ENCODE measurements at places on chromosomes 11 and 22.
A peak's percentile ranks its signal among the peaks of the same experiment; 100 is the strongest.

- DNase-seq = peak; percentile 63
These were observed 32.6 kb downstream of the SHANK3 start for GRCh38 chr22:50705219-50705691.

- DNase-seq = no peak
These were observed 57.7 kb upstream of the LINC01488 start for GRCh38 chr11:69423611-69424385.

DNA sequence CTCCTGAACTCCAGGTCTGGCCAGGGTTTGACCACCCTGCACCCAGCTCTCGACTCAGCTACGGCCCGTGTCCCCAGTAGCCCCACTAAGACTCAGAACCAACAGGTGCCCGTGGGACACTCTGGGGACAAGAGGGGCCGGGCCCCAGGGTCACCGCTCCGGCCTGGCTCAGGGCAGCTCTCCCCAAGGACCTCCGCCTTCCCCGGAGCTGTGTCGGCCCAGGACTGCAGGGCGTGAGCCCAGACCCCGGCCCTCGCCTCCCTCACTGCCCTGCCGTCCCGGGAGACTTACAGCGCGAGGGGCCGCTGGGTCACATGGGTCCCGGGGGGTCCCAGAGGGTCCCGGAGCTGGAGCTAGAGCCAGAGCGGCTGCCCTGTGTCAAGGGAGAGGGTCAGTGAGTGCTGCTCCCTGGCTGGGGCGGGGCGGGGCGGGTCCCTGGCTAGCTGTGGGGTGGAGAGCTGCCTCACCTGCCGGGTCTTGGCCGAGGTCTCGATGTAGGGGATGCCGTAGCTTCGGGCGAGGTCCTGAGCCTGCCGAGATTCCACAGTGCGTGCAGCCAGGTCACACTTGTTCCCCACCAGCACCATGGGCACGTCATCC lies 2.3 kb downstream of the HRAS start:
- no peak for DNase-seq

GRCh38 chr22:46661221-46661851 lies 41.1 kb downstream of the GRAMD4 start:
- DNase-seq = peak; percentile 33

GRCh38 chr11:30260813-30261212 lies 30.0 kb downstream of the FSHB start:
- DNase-seq = no peak

DNA sequence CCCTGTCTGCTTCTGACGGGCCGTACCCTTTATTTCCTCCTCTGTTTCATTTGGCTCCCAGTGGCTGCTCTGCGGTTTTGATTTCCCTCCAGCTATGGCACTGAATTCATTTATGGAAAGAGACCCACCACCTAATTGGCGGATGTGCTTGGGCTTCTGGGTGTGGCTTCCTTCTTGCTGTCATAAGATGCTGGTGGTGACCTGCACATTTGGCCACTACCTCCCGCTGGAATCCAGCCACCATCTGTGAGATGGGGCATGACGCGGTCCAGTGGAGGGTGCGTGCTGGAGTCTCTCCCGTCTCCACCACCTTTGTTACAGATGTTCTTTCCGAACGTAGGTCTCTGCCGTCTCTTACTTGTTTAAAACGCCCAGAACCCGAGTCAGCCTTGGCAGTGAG lies 47.7 kb upstream of the FADD start:
- no peak for DNase-seq

DNA sequence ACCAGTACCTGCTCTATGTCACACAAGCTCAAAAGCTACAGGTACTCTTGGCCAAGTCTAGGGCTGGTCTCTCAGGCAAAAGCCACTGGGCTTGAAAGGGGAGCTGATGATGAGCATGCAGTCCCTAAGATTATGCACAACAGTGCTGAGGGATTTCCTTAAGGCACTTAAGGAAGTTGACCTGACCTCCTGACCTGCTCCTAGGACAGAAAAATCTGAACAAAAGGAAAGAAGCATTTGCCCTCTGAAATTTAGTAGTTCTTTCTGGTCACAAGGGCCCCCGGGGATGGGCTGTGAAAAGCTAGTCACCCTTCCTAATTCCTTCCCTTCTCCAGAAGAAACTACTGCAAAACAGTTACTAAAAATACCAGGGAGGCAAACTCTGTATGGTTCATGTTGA lies 83.6 kb upstream of the PHOX2A start:
- no peak for DNase-seq

DNA sequence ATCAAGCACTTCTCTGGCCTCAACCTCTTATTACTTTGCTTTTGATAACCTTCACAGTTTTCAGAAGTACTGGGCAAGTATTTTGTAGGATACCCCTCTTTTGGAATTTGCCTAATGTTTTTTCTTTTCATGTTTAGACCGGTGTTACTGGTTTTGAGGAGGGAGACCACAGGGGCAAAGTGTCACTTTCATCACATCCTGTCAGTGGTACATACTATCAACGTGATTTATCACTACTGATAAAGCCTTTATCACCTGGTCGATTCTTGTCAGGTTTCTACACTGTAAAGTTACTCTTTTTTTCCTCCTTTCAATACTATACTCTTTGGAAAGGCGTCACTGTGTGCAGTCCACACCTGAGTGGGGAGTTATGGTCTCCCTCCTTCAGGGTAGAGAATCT lies 26.7 kb downstream of the QSER1 start:
- DNase-seq = no peak

DNA sequence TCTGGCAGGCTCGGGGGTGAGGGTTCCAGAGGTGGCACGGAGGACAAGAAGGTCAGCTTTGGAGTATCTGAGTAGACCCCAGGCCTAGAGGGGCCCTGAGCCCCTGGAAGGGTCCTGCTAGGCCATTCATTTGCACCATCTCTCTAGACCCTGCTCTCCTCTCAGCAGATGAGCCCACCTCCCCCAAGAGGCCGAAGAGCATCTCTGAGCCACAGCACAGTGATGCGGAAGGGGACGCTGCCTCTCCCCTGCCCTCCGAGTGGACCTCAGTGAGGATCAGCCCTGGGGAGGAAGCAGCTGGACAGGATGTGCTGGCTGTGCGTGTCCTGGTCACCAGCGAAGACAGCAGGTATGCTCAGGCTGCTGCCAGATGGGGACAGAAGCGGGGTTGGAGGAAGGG lies 101.6 kb upstream of the PARVA start:
- no peak for DNase-seq

- DNase-seq = no peak
These were observed 10.3 kb downstream of the LTO1 start for GRCh38 chr11:69664901-69665300.

DNA sequence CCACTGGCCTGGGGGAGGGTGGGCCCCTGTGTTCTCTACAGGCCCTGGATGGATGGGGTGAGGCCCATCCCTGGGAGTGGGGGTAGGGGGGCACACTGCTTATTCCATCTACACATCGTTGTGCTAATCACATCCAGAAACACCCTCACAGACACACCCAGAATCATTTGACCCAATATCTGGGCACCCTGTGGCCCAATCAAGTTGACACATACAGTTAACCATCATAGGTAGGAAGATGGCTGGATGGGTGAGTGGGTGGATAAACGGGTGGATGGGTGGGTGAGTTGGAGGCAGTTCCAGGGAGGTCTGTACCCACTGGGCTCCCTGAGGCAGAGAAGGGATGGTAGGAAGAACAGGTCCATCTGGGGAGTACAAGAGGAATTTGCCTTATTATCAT lies 81.3 kb upstream of the LINC01488 start:
- DNase-seq = no peak

DNA sequence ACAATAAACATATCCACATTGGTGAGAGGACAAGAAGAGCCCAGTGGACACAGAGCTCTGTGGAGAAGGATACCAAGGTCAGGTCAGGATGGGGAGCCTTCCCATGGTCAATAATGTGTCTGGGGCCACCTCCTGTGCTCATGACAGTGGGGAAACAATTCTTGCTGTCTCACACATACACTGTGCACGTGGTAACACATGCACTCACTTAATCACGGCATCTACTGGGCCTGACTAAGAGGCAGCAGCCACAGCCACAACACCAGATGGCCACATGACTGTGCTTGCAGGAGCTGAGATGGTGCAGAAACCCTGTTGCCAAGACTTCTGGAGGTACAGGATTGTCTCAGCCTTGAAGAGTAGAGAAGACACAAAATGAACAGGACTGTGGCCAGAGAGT lies 28.6 kb downstream of the C22orf42 start:
- DNase-seq = no peak

- no peak for DNase-seq
These were observed 4.6 kb downstream of the SOX10 start for GRCh38 chr22:37979782-37980181.

DNA sequence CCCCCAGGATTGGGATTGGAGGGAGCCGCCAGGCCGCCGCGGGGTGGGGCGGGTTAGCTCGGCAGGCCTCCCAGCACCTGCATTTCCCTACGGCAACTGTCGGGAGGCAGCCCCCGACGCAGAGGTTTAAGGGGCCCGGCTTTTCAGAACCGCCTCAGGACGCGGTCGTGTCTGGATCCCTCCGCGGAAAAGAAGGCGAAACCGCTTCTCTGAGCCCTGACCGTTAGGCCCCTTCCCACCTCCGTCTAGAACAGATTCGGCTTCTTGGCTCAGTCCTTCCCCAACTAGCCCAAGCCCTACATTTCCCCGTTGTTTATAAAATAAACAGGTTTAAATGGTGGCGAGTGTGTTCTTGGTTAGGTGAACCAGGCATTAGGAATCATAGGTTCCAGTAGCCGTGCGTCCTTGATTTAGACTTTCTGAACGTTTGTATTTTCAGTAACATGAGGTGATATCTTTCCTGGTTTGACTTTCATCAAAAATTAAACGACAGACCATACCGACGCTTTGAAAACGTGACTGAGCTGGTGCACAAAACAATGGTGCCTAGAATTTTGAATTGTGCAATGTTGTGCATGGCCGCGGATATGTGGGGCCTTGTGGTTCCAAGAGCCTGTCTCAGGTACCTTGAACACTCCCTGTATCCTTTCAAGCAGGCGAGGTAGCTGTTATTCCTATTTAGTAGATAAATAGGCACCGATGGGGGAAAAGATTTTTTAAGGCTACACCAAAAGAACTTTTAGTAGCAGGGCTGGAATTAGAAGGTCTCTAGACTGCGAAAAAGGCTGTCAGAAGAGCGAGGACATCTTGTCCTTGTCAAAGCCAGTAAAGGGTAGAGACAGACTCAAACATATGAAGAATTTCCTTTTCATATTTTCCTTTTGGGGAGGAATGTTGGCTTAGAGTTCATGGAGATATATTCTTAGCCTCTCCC lies 1.2 kb upstream of the HSPA8 start:
- DNase-seq = peak; percentile 72

GRCh38 chr11:128603752-128604414 lies 16.5 kb upstream of the ETS1 start:
- DNase-seq = no peak

- DNase-seq = no peak
These were observed 3.8 kb upstream of the INCENP start for GRCh38 chr11:62120001-62120400.

DNA sequence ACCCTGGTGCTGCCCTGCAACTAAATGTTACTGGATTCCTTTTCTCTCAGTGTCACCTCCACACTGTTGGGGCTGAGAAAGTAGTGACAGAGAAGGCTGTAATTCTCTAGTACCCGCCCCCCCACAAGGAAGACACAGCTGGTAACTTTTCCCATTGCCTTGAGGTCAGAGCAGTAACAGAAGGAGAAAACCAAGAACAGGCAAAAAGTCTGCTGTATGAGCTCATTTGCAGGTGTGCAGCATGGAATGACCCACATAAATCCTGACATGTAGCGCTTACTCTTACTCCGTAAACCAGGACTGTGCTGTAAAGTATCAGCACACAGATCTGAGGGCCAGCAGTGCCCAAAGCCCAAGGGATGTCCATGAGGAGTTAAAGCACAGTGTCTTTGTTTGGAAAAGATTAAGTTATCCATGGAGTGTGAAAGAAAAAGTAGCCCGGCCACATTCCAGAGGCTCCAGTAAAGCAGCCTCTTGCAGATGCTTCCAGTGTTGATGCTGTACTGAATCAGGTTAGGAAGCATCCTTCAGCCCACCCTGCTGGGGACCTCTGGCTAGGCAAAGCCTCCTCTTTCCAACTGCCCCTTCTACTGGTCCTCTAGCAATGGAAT lies 120.7 kb downstream of the PLEKHA7 start:
- DNase-seq = no peak

GRCh38 chr11:67353317-67354074 lies at the start of gene POLD4:
Gene POLD4 (minus strand): TSS chr11:67353546. CDS start chr11:67353399, 147 bp downstream.
- peak; percentile 96 for DNase-seq

GRCh38 chr11:94926271-94926625 lies 47.1 kb downstream of the CWC15 start:
- no peak for DNase-seq

All from putamen (tissue), 1 donor.